MG63 (cell line): ENCODE measurements at places on chromosomes 6 and 20. TPM values are rescaled to one million over a fixed set of nuclear protein-coding genes. Genes with fewer than 3 reads are reported as not detected.

Gene LST1
- total RNA-seq: not detected in 2 replicates

Gene BPIFA2
- total RNA-seq: not detected in 2 replicates

Gene DUSP22
- 4.5 TPM in 2 replicates for total RNA-seq

- DNase-seq: no peak
Observed at GRCh38 chr20:40963505-40963845, 65.1 kb upstream of the TOP1 start.

Gene PSORS1C2
- not detected in 2 replicates for total RNA-seq

DNA sequence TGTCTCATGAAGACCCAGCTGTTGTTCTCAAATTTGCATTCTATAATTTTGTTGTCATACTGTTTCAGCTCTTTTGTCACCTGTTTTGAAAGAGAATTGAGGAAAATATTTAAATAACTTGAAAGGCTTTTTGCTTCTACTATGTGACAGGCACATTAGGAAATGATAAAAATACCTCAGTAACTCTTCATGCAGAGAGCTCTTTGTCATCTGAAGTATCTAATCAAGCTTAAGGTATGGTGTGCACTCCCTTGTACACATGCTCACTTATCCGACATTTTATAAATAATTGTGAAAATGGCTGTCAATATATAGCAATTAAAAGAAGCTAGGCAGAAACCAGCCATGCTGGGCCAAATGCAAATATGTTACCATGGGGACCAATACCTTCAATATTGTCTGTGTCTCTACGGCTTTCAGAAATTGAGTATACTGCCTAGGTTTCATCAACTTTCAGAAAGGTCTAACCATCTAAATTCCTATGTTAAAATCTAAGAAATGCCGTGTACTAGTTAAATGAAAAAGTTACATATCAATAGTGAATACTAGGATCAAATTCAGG is 349.0 kb downstream of the RNGTT start:
- no peak for DNase-seq

DNA sequence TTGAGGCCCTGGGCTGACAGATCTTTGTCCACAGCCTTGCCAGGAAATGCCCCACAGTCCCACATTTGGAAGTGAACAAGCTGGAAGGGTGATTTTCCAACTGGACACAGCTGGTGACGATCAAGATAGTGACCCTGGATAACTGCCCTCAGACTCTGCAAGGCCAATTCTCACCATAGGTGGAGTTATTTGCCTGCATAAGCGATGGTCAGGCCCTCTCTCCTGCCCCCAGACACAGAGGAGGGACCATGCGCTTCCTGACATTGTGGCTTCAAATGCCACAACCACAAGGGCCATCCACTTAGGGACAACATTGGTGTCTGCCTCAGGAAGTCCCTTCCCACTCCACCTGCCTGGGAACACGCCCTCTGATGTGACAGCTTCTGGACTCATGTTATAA is 96.0 kb downstream of the JPH2 start:
- no peak for DNase-seq

- DNase-seq: no peak
Observed at GRCh38 chr6:89685311-89685710, 46.8 kb upstream of the LYRM2 start.

GRCh38 chr6:80725156-80725930 is 618.9 kb downstream of the BCKDHB start:
- no peak for DNase-seq

DNA sequence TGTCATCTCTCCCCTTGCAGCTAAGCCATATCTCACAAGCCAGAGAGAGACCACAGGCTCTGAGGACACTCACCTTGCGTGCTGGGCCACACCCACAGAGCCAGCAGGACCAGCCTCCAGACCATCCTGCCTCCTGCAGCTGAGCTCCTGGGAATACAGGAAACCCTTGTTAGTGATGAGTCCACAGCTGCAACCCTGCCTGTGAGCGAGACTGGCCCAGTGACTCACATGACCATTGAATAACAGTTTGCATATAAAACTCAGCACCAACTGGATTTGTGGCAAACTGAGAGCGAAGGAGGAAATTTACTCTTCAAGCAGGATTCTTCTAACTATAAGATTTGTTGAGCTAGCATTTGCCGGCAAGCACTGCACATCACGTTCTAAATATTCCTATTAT is 3.0 kb downstream of the THBS2 start:
- peak; percentile 88 for DNase-seq

DNA sequence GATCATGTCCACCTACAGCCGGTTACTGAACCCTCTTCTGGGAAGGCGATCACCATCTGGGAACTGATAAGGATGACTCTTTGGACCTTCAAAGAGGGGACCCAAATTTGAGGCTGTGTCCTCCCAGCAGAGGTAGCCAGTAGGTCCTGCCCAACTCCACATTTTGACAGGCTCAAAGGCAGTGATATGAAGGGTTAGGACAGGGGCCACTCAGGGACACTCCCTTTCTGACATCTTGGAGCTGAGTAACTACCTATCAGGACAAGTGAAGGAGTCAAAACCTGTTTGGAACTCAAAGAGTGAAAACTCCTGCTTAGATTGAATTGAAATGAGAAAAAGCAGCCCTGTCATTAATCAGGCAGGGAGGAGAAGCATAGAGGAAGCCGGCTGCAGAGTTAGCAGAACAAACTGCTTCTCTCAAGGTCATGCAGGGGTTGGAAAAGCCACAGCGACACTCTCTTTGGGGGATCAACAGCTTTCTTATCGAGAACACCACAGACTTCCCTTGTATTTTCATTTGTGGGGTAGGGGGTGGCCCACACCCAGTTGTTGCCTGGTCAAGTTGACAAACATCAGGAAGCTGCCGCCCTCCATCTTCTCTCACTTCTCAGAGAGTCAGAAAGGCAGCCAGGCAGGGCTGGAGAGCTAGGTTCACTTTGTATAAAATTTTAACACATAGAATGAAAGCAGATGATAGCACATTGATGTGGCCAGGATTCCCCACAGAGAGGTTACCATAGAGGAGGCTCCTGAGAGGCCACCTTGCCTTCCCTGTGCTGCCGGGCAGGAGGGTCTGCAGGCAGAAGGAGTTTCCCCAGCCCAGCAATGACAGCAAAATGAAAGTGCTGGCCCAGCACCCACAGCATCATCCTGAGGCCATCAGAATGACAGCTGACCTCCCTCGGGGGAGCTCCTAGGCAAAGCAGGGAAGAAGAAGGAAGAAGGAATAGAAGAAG is 47.6 kb downstream of the AGPAT4 start:
- no peak for DNase-seq

DNA sequence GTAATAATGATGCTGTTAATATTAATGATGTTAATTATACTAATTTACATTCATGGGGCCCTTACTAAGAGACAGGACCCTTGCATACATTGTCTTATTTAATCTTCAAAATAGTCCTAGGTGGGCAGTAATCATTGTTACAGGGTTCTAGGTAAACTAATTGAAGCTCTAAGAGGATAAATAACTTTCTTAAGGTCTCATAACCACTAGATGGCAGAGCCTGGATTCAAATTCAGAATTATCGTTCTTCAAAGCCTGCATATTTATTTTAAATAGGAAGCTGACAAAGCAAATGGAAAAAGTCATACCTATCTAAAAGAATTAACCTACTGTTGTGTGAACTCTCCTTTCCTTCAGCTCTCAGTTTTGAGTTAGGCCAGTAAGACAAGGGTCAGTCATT is 23.5 kb downstream of the PTCHD4 start:
- DNase-seq: no peak

GRCh38 chr20:23367770-23368169 is 5.8 kb downstream of the GZF1 start:
- DNase-seq: no peak

DNA sequence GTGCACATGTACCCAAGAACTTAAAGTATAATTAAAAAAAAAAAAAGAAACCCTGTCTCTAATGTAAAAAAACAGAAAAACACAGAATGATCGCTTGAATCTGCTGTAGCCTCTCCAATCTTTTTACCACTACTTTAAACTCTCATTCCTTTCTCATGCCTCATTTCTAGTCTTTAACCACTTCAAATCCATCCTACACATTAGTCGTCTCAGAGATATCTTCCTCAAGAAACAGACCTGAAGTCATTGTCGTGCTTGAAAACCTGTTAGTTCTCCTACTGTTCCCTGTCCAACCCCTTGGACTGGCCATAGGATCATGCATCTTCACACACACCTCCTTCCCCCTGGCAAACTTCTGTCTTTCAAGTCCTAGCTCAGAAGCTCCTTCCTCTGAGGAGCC is 112.1 kb upstream of the BCLAF1 start:
- no peak for DNase-seq

GRCh38 chr20:48826883-48827771 is 672 bp downstream of the PREX1 start:
- no peak for DNase-seq

DNA sequence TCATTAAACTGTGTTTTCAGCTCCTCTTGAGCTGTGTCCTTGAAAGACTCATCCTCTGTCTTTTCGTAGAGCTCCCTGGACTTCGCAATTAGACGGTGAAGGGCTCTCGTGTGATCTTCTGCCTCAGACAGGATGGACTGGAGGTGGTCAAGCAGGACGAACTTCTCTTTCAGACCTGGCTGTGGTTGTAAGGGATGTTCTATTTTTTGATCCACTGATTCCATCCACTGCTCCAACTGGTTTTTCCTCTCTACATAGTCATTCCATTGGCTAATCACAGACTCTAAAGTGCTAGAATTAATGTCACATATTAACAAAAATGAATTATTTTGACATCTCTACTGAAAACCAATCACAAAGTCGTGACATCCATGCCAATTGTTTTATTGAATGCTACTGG is 250.1 kb downstream of the SYNE1 start:
- DNase-seq: no peak

DNA sequence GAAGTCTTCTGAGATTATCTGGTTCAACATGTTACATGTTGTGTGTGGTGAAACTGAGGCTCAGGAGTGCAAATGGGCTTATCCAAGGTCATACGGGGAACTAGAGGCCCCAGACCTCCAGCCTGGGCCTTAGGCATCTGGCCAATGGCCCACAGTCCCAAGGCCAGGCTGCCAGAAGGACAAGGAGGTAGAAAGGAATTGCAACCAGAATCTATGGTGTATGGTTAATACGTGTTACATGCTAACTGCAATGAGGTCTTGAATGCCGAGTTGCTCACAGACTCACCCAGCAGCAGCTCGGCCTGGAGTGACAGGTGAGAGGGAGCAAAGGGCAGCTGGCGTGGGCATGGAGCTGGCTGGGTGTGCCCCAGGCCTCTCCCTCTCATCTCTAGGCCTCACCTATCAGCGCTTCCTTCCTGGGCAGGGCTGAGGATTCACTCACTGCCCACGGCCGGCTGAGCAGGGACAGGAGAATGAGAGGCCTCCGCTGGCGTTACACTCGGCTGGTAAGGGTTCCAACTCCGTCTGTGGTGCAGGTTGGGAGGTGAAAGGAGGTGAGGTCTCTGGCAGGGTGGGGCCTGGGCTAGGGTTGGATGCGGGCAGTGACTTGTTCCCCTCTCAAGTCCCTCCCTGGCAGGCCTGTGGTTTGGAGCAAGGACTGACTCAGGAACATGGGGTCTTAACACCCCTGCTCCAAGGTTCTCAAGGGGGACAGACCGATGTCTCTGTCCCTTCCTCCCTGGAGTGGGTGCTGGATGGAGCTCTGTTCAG is at the start of gene TLDC2:
Gene TLDC2 (plus strand): TSS at position 437 of the 771 bp plus-strand sequence. CDS start 37 bp downstream, at position 474.
- no peak for DNase-seq

DNA sequence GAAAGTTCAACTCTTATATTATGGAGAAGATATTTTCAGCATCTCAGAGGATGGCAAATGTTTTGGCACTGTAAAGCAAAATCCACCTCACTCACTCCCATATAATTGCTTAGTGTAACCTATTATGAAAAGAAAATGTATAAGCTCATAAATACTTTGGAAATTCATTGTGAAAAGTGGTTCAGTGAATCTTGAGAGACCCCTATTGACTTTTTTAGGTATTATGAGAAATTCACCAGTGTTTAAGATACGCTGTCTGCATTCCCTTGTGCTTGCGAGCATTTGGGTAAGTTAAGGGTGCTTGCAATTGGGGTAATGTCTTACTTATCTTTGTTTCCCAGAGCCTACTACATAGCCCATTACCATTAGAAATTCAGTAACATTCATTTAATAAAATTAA is 66.3 kb upstream of the BMP5 start:
- DNase-seq: no peak

Gene SRSF12
- total RNA-seq: 0.46 TPM in 1 of 2 replicates, not detected in the other

GRCh38 chr6:10396785-10397184 is 18.1 kb downstream of the TFAP2A start:
- DNase-seq: no peak

- no peak for DNase-seq
Observed at GRCh38 chr6:119184008-119184648, 105.7 kb upstream of the FAM184A start.

- no peak for DNase-seq
Observed at GRCh38 chr6:40671694-40672050, 84.5 kb upstream of the LRFN2 start.

GRCh38 chr6:130527173-130527572 is 161.4 kb downstream of the TMEM200A start:
- DNase-seq: no peak

Gene MICB
- 13.1 and 17.6 TPM in 2 replicates for total RNA-seq

GRCh38 chr20:61223121-61223520 is 28.9 kb upstream of the CDH4 start:
- DNase-seq: no peak

Gene EDEM2
- 47.4 and 52.2 TPM in 2 replicates for total RNA-seq

- no peak for DNase-seq
Observed at GRCh38 chr6:41929924-41930323, 8.6 kb downstream of the BYSL start.

- DNase-seq: no peak
Observed at GRCh38 chr20:45012682-45013302, 46.5 kb downstream of the STK4 start.

- no peak for DNase-seq
Observed at GRCh38 chr6:57074383-57074782, 15.6 kb upstream of the ZNF451 start.
